Dorsolateral prefrontal cortex (tissue), 122 donors: ENCODE measurements at places on chromosomes 13 and 19.

DNA sequence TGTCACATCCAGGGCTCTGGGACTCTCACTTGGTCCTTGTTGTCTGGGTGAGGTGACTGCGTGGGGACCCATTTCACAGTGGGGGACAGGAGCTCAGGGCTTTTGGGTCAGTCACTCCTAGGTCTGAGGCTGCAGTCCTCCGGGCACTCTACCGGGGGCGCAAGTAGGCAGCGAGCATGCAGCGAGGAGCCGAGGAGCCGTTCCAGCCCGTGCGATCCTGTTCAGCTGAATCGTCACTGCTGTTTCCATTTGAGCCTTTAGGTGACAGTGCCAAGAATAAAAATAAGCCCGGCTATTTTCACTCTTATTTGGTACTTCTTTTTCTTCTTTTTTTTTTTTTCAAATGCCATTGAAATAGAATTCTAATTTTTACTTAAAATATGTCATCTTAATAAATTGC, 126.5 kb downstream of the ZNF536 start:
- peak; percentile 52 for DNase-seq

DNA sequence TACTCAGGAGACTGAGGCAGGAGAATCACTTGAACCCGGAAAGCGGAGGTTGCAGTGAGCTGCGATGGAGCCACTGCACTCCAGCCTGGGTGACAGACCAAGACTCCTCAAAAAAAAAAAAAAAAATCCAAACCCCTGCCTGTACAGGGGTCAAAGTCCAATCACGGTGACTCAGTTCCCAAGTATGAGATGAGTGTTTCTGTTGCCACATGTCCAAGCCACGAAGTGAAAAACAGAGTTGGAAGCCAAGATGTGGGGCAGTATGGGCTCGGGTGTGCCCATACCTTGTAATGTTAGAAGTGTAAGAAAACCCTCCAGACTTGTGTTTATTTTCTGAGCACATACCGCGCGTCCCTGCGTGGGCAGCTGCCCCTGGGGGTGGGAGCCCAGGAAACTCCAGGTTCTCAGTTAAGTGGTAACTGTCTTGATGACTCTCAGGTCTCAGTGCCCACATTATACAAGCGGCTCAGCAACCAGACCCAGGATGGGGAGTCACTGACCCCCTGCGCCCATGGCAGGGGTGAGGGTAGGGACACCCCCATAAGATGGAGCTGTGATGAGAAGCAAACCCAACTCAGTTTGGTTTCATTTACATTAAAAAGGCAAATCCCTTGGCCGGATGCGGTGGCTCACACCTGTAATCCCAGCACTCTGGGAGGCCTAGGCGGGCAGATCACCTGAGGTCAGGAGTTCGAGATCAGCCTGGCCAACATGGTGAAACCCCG, 1.2 kb upstream of the GPX4 start:
- DNase-seq: no peak

- no peak for DNase-seq
Observed at GRCh38 chr19:35292421-35293362, 731 bp downstream of the MAG start.

DNA sequence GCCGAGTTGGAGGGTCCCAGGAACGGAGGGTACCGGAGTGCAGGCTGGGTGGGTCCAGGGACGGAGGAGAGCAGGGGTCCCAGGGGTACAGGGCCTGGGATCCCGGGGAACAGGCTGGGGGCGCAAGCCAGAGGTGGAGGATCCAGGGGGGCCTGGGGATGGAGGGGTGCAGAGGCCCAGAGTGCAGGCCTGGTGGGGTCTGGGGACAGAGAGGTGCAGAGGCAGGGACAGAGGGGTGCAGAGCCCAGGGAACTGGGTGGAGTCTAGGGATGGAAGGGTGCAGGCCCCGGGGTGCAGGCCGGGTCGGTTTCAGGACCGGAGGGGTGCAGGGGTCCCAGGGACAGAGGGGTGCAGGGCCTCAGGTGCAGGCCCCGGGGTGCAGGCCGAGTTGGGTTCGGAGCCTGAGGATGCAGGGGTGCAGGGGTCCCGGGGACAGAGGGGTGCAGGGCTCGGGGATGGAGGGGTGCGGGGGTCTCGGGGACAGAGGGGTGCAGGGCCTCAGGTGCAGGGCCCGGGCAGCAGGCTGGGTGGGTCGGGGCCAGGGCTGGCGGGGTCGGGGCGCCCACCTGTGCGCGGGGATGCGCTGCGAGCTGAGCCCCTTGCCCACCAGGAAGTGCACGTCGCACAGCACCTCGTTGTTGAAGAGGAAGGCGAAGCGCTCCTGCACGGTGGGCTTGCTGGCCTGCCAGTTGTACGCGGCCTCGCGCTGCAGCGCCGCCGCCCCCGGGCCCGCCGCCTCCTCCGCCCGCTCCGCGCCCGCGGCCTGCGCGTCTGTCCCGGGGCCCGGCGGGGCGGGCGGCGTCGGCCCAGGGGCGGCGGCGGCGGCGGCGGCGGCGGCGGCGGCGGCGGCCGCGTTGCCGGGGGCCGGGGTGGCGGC, 545 bp downstream of the BTBD2 start:
- no peak for DNase-seq

DNA sequence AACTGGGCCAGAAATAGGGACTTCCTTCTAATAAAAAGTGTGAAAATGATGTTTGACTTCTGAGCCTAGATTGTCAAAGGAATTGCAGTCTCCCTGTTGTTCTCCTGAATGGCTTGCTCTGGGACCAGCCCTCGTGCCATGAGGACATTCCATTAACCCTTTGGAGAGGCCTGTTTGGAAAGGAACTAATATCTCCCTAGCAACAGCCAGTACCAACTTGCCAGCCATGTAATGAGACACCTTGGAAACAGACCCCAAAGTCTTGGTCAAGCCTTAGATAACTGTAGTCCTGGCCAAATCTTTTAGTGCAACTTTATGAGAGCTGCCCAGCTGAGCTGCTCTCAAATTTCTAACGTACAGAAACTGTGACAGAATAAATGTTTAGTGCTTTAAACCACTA, 8.2 kb upstream of the SIAH3 start:
- DNase-seq: no peak

GRCh38 chr19:812747-813218, 9.0 kb downstream of the PLPPR3 start:
- no peak for DNase-seq

GRCh38 chr13:75372517-75372916, 109.5 kb downstream of the TBC1D4 start:
- no peak for DNase-seq

DNA sequence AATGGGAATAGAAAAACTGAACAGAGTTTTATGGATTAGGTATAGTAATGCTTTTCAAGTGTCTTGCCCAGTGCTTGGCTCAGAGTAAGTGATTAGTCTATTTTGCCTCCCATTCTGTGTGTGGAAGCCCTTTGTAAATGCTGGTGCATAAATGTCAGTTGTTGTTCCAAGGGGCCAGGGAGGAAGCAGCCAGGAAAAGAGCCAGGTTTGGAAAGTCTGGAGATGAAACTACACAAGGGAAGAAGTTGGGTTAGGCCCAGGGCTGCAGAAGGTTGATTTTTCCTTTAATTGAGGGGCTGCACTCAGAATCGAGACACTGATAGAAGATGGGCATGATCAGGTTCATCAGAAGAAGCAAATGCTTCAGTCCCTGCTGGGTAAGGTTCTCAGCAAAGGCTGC, 484.0 kb downstream of the OLFM4 start:
- no peak for DNase-seq

GRCh38 chr19:38135150-38135998, 88.6 kb downstream of the DPF1 start:
- no peak for DNase-seq

- DNase-seq: no peak
Observed at GRCh38 chr19:18852648-18853047, 20.9 kb downstream of the UPF1 start.

DNA sequence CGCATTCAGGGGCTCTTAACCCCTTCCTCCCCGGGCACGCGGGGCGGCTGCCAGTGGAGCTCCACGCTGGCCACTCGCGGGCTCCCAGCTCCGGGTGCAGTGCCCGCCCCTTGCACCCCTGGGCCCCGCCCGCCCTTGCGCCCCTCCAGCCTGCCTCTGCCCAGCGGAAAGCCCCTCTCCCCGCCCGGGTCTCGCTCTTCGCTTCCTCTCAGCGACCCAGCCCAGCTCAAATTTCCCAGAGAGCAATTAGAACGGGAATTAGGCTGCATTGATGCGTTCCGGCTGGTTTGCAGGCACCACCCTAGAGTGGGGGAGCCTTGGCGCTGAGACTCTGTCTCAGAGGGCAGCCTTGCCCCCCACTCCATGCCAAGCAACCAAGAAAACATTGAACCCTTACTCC, 1.8 kb upstream of the GSX1 start:
- DNase-seq: no peak

- no peak for DNase-seq
Observed at GRCh38 chr19:2089727-2090053, 6.4 kb downstream of the MOB3A start.

DNA sequence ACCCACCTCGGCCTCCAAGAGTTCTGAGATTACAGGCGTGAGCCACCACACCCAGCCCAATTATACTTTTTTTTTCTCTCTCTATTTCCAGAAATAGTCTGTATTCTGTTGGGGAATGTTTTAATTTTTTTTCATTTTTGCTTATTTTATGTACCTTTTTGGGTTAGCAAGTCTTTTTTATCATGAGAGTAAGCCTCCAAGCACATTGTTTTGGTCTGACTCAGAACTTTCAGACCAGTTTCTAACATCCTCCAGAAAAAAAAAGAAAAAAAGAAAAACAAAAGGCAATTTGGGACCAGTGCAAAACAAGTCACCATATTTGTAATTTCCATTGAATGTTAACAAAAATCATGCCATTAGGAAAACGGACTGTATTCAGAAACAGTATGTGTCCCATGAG, 1465.5 kb downstream of the SLITRK5 start:
- no peak for DNase-seq

GRCh38 chr13:41455725-41456419, 1.5 kb upstream of the RGCC start:
- no peak for DNase-seq

GRCh38 chr13:79642596-79642995, 161.6 kb downstream of the NDFIP2 start:
- DNase-seq: no peak

DNA sequence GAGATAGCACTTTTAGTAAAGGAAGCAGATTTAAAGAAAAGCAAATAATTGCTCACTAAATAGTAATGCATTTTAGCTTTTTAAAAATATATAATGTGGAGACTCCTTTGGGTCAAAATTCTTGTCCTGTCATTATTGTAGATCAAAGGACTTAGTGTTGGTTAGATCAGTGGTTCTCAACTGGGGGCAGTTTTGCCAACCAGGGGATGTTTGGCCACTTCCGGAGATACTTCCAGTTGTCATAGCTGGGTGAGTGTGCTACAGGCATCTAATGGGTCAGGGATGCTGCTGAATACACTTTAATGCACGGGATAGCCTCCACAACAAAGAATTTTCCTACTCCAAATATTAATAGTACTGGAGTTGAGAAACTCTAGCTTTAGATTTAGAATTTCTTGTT, 126.8 kb downstream of the LMO7 start:
- DNase-seq: no peak

DNA sequence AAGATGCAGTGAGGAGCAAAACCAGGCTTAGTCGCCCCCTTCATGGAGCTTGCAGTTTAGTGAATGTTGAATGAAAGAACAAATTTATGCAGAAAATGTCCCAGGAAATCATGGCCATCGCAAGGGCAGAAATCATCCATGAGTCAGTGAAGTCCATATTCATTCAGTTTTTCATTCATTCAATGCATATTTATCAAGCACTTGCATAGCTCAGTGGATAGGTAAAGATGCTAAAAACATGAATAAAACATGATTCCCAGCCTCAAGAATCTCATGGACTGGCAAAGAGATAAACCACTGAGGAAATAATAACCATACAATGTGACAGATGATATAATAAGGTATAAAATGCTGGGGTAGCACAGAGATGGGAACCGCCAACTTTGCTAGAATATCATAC, 58.8 kb downstream of the HSPH1 start:
- no peak for DNase-seq

- no peak for DNase-seq
Observed at GRCh38 chr13:29081036-29081435, 260.9 kb downstream of the MTUS2 start.

- DNase-seq: no peak
Observed at GRCh38 chr13:42014119-42014518, 34.3 kb upstream of the DGKH start.

- no peak for DNase-seq
Observed at GRCh38 chr19:28456708-28457320, 756.1 kb downstream of the UQCRFS1 start.

GRCh38 chr13:60398907-60399589, 2.0 kb downstream of the TDRD3 start:
- DNase-seq: no peak

GRCh38 chr13:68304286-68304893, 1074.3 kb upstream of the PCDH9 start:
- DNase-seq: no peak

DNA sequence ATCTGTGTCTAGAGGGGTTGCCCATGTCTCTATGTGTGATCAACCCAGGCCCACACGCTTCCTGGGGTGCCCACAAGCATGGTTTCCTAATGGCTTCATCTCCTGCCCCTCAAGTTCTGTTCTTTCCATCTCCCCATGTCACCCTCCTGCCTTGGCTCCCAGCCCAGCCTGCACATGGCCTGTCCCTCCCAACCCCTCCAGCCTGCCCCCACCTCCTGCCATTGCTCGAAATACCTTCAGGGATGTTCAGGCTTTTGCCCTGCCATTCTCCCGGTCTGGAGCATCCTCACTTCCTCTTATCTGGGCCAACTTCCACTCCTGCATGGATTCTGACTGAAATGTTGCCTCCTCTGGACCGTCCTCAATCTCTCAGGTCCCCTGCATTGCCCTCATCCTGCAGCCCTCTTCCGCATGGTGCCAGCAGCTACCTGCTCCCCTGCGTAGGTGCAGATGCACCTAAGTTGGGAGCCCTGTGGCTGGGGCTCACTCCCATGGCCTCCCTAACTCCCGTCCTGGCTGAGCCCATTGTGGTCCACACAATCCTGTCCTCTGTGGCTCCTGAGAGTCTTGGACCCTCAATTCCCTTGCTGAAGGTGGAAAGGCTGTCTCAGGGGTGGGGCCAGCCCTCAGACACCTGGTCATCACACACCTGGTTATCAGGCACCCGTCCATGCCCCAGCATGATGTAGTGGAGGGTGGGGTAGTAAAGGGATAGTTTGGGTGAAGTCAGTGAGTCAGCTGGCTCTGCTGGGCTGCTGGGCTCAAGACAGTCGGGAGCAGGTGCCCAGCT, 152.1 kb downstream of the URI1 start:
- no peak for DNase-seq

- no peak for DNase-seq
Observed at GRCh38 chr13:114108894-114109293, 23.5 kb downstream of the RASA3 start.

GRCh38 chr19:14433554-14434501, 722 bp downstream of the PKN1 start:
- DNase-seq: no peak
